ENCODE measurements at places on chromosomes 3 and 15. TPM values are rescaled to one million over a fixed set of nuclear protein-coding genes. Genes with fewer than 3 reads are reported as not detected.

The PYGO1 gene
- 7.7 TPM for total RNA-seq

The ADAMTS7 gene
- 13.8 TPM for total RNA-seq

The HHLA2 gene
- 69.1 TPM for total RNA-seq

The PLEKHO2 gene
- total RNA-seq, result 31.5 TPM

The GOLGA8T gene
- total RNA-seq, result 0.66 TPM

The CORO2B gene
- total RNA-seq, result 2.9 TPM

The GOLGA6L24 gene
- total RNA-seq, result not detected

The ITIH1 gene
- 4.8 TPM for total RNA-seq

The AHSG gene
- 2.2 TPM for total RNA-seq

The CLDN18 gene
- total RNA-seq, result 6.7 TPM

The MESP1 gene
- total RNA-seq, result 4.6 TPM

The GOLGA6D gene
- 0.12 TPM for total RNA-seq

The ZDHHC19 gene
- total RNA-seq, result 1.2 TPM

The GAP43 gene
- 1.8 TPM for total RNA-seq

The DALRD3 gene
- 37.1 TPM for total RNA-seq

The C3orf85 gene
- total RNA-seq, result not detected

The NEK10 gene
- total RNA-seq, result 6.2 TPM

The GOLGA6L7 gene
- not detected for total RNA-seq

The SPESP1 gene
- total RNA-seq, result 5.9 TPM

The ERICH6 gene
- 0.09 TPM for total RNA-seq

The GOLGA6B gene
- total RNA-seq, result not detected

The EBLN2 gene
- total RNA-seq, result 3.0 TPM

The GHSR gene
- total RNA-seq, result not detected

Data from mucosa of gallbladder (tissue), 1 donor.